ENCODE measurements at places on chromosomes 5 and 9.

DNA sequence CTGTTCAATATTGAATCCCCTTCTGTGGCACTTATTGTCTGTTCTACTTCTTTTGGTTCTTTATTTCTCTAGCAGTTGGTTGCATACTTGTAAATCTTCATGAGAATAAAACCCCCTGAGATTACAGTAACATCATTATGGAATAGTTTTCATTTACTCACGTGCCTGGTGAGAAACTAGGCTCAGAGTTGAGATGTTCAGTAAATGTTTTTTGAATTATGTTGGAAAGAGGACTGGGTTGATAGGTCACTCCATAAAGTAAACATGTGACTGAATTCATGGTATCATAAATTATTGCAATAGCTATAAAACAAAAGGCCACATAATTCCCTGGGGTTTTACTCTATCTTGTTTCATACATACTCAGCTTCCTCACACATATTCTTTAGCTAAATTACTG is 174.2 kb upstream of the C9orf72 start:
- DNase-seq, result no peak

DNA sequence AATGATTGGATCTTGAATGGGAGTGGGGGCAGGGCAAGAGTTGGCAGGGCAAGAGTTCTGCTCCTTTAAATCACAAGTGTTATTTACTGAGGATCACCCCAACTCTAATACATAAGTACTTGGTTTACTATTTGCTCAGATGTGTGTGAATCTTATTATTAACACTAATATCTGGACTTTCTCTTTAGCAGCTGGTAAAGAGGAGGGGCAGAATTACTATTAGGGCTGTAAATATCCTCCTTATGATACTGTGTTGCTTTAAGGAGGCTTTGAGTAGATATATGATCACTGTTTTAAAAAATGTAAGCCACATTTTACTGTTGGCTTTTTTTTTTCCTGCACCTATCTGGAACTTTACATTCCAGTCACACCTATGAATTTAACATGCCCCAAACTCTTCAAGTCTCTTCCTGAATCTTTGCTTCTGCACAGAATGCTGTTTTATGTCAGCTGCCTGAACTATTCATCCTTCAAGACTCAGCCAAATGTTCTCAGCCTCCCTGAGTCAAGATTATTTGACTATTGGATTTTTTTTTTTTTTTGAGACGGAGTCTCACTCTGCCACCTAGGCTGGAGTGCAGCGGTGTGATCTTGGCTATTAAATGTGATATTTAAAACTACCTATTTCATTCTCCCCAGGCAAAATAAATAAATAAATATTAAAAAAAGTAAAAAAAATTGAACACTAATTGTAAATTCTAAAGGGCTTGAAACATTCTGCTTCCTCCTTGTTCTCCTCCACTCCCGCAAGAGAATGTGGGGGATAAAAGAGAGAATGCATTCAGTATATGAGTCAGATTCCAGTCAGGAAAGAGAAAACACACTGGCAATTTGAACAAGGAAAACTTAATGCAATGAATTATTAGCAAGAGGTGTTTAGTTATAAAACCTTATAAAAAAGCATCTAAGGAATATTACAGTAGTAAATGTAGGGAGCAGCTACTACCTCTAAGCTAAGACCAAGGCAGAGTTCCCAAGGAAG is 99.3 kb downstream of the FOCAD start:
- DNase-seq, result no peak

DNA sequence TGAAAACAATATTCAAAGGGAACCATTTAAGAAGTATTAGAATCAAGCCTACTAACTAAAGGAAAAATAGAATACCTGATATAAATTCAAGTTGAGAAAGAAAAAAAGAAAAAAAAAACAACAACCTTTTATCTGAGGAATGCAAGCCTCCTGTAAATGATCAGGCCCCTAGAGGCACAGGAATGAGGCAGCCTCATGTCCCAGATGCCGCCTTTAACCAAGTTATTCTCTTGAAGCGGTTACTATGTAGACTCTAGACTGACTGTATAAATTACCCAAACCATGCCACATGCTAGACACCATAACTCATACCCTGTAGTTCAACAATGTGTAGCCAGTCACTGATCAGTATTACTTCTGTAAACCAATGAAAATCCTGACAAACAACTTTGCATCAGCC is 929.6 kb downstream of the TAF11L14 start:
- DNase-seq, result no peak

DNA sequence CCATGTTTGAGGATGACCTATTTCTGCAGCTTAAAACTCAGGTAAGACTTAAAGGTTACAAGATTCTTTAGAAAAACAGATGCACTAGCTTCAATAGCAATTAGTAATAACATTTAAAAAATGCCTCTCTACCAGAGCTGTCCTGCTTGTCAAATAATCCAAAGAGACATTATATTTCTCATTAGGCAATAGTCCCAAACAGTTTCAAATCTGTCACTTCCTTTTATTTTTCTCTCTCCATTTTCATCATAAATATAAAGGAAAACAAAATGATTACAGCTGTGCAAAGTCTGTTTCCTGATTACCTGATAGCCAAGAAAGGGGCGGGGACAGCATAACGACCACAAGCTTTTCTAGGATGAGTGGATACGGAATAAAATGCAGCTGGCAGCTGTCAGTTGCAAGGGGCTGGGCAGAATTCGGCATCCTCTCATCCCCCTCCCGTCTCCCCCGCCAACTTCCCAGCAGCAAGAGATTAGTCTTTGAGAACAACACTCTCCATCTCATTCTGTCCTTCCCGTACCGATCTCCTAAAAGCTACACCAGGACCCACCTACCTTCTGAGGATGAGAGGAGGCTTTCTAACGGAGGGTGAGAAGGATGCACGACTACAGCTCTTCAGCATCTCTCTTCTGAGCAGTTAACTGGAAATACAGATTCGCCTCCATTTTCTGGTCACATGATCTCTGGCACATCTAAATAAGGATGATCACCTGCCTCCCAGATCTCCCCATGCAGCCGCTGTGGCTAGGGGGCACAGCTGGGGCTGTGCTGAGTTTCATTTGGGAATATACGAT is 72.5 kb upstream of the PCA3 start:
- DNase-seq, result no peak

Data from AG04449 (cell line).